Activated CD8-positive, alpha-beta memory T cell treated with anti-CD3 and anti-CD28 coated beads for 1 hour (primary cell): ENCODE measurements at places on chromosomes 4 and X.

DNA sequence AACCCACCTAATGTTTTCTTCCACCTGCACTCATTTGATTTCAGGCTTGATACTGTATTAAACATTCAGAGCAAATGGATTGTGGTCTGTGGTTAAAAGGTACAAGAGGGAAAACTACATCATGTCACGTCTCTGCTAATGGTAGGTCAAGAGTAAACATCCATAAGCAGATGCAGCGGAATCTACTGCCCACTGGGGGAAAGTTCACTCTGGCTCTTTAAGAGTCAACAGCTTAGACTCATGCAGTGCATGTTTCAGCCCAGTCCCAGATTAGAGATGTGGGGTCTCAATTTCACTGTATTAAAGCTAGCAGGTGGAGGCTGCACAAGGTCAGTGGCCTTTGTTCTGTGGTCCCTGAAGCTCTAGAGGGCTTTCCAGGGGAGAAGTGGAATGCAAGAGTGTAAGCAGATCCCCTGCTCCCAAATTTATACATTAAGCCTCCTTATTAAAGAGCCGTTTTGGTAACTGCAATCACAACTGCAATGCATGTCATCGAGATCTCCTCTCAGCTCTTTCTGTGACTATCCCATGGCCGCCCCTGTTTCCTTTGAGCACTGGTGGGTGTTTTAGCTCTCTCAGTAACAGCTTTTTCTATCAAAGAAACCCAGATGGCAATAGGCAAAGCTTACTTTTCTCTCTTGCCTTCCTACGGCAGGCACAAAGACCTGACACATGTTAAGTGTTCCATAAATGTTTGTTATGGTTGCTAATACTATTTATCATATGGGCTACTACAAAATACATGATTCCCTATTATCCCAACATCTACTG lies 53.4 kb downstream of the LDB2 start:
- no peak for DNase-seq

GRCh38 chr4:81572402-81572801 lies 100.7 kb upstream of the RASGEF1B start:
- no peak for DNase-seq

DNA sequence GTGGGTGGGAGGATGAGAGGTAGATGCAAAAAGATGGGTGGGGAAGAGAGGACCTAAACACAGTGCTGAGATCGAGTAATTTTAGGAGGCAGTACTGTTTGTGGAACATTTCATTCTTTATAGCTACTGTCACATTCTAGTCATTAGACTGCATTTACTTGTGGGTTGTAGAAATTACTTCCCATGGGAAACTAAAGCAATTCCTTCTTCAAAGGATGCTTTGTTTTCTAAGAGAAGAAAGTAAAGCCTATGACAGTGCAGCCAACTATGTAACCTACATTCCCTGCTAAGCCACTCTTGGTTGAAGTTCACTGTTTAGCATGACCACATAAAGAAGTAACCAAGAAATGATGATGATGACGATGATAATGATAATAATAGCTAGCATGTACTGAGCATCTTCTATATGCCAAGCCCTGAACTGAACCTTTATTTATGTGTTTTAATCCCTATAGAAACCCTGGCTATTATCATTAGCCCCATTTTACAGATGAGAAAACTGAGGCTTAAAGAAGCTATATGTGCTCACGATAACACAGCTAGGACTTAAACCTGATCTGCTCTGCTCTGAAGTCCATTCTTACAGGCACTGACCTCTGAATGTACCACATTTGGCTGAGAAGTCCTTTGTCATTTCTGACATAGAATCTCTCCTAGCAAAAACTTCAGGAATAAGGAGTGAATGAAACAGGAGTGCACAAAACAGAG lies 114.5 kb upstream of the KIT start:
- DNase-seq: no peak

DNA sequence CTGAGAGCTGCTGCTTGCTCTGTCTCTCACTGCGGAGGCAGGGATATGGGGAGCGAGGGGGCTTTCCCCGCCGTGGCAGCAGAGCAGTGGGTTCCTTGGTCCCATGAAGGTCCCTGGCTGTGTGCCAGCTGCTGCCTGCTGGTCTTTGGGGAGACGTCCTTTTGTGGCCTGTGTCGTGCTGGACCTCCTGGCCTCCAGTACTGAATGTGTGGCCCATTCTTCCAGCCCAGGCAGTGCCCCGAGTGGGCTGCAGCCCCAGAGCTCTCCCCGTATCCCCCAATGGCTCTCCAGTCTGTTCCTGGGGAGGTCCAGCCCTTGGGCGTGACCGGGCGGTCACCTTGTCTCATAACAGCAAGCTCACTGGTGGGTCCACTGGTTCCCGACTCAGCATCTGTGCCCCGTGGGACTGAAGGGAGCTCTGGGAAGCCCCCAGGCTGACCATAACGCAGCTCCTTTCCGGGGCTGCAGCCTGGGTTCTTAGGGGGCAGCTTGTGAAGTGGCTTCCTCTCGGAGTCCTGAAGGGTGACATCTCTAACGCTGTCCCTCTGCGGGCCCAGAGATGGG lies 115.6 kb downstream of the SMIM20 start:
- no peak for DNase-seq
